ENCODE measurements at places on chromosomes 6 and 20.

DNA sequence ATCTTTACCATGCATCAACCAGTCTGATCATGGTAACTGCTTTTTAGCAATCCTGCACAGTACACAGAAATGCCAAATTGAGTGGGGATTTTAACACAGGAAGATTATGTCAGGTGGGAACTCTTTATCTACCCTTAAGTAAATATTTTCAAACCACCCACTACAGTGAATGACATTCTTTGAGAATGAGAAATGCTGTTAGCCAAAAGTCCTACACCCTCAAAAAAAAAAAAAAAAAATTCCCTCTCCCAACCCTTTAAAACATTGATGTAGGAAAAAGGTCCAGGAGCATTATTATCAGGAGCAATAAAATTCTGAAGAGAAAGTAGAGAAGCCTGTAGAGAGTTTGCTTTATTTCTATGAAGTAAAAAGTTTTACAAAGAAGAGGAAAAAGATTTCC is 307.2 kb upstream of the THEMIS start:
- DNase-seq: no peak

DNA sequence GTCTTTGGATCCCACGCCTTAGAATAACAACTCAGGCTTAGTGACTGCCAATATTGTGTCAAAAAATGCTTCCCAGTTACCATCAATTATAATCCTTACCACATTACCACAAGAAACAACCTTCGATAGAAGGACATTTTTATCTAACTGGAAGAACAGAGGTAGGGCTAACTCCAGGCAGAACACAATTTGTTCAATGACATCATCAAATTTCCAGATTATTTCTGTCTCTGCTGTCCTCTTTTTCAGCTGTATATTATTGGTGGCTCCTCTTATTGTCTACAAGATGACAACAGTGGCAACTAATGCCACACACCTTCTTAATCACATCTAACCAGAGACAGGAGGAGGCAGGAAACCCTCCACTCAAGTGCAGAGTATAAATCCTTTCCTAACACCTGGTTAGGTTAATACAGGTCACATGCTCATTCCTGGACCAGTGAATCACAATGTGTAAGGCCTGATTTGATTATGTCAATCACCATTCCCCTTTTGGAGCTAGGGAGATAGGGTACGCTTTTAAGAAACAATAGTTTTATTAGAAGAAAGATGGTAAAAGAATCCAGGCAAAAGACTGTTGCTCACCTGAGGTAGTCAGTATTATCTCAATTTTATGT is 18.0 kb downstream of the KHDC1L start:
- no peak for DNase-seq

DNA sequence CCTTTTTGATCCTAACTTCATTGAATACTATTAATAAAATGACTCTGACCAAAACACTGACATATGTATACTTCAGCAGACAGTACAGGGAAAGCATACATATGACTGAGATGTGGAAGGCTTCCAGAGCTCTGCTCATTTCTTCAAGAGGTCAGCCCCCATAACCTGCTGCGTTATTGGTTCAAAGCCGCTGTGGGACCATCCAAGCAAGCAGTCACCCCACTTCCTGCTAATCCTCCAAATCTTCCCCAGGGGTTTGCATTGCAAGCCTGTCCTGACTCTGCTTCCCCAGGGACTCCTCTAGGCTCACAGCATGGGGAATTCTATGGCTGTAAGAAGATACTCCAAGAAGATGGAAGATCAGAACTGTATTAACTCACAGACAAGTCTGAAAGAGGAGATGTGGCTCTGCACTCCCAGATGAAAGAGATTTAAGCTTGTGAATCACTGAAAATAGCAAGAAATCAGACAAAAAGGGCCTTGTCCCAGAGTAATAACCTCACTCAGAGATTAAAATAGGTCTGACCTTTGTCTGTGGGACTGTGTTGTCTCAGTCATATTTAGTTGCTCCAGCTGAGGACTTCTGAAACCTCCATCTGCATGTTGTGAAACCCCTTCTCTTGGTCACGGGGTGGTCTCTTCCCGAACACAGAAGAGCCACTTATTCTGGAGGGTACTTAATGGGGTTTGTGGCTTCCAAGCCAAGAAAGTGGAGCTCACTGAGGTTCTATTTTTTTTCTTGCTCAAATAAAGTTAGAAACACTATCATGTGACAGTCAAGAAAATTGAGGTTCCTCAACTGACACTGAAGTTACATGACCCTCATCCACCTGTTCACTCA is 101.5 kb upstream of the MARCKS start:
- no peak for DNase-seq

GRCh38 chr6:71157345-71157744 is 131.3 kb upstream of the OGFRL1 start:
- DNase-seq: no peak

DNA sequence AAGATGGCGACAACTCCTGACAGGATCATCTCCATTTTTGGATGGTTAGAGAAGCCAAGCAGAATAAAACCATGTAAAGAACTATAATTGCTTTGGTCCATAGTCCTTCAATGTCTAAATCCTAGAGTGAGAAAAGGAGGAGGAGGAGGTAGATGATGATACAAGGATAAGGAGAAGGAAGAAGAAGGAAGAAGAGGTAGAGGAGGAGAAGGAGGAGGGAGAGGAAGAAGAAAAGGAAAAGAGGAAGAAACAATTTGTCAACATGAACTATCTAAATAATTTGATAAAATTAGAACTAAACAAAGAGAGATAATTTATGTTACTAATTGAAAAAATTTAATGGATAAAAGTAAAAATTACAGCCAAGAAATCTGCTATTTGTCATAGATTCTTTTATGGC is at the start of gene OR2W1:
TSS of gene OR2W1 (minus strand) at position 101 of the 400 bp plus-strand sequence. CDS start at position 101, 0 bp downstream.
- DNase-seq: no peak

DNA sequence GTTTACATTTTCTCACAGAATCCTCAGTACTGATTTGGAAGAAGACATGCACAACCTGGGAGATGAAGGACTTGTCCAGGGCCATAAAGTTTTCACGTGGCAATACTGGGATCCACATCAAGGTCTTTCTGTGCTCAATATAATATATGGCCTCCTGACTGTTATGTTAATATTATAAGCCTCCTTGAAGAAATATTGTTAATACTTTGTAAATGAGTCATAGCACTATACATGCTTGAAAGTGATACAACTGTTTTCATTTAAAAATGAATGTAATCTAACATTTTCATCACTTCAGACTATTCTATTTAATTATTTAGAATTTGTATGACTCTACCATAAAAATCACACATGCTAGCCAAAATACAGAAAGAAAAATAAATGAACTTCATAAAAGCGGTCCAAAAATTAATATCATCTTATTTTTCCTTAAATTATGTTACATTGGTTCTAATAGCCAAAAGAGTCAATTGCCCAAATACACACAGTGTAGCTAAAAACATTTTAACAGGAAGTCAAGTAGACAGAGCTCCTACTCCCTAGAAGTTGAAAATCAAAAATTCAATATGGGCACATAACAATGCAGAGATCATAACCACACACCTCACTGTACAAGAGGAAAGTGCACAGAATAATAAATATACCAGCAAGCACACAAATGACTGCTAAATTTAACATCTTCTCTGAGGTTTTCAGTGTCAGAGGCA is 188.0 kb upstream of the HDDC2 start:
- DNase-seq: no peak

DNA sequence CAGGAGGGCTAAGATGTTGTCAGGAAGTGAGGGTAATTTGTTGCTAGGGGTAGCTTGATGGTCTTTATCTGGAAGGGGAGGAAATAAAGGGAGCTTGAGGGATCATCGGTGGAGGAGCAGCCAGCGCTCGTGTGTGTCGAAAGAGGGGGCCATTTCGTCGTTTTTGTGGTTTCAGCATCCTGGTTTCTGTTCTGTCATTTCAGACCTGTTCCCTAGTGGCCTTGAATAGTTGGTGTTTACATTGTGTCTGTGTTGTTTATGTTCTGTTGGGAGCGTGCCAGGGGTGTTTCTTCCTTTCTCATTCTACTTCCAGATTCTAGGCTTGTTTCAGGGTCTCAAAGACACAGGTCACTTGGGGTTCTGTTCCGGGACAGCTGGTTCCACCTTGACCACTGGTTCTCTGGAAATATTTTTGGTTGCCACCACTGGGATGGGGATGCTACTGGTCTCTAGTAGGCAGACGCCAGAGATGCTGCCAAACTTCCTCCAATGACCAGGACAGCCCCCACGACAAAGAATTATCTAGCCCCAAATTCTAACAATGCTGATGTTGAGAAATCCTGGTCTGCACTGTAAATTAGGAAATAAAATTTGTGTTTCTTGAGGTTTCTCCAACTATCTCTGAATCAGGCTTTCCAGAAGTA is 113.9 kb upstream of the NAA20 start:
- DNase-seq: peak; percentile 54

- DNase-seq: no peak
Measured at GRCh38 chr20:23205211-23205610, 119.1 kb upstream of the CD93 start.

- no peak for DNase-seq
Measured at GRCh38 chr6:4129446-4129845, 5.9 kb downstream of the ECI2 start.

DNA sequence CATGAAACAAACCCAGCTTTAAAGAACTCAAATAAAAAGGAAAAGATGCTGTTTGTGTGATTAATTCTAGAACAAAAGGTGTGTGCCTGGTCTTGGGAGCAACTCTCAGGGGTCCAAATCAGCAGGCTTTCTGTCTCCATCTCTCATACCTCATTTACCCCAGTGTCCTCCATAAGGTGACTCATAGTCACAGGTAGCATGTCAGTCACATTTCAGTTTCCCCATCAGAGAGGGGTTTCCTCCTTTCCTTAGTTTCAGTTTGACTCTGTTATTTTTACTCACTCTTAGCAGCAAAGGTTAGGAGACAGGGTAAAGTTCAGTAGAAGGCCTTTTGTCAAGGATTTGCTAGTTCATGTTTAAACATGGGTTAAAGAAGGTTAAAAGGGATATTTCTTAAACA is 46.2 kb downstream of the OGFRL1 start:
- DNase-seq: no peak

- no peak for DNase-seq
Measured at GRCh38 chr20:41057999-41058673, 29.5 kb downstream of the TOP1 start.

DNA sequence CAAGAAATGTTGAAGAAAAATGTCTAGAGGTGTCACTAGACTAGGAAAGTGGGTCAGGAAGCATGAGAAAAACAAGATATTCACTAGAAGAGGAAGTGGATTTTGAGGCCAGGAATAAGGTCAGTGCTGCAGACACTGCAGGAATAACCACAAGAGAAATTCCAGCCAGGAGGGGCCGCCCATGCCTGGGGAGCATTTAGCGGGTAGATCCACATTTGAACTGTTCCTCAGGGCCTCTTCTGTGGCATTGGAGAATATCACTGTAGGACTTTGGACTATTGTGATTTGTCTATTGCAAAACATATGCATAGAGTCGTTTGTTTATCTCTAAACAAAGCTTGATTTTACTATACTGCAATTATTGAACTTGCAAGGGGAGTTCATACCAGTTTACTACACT is 49.6 kb upstream of the CCDC28A start:
- DNase-seq: no peak

GRCh38 chr6:108157981-108158525 is 7.8 kb upstream of the NR2E1 start:
- no peak for DNase-seq
